NAMALWA (cell line): ENCODE measurements at places on chromosomes 13 and 19.

DNA sequence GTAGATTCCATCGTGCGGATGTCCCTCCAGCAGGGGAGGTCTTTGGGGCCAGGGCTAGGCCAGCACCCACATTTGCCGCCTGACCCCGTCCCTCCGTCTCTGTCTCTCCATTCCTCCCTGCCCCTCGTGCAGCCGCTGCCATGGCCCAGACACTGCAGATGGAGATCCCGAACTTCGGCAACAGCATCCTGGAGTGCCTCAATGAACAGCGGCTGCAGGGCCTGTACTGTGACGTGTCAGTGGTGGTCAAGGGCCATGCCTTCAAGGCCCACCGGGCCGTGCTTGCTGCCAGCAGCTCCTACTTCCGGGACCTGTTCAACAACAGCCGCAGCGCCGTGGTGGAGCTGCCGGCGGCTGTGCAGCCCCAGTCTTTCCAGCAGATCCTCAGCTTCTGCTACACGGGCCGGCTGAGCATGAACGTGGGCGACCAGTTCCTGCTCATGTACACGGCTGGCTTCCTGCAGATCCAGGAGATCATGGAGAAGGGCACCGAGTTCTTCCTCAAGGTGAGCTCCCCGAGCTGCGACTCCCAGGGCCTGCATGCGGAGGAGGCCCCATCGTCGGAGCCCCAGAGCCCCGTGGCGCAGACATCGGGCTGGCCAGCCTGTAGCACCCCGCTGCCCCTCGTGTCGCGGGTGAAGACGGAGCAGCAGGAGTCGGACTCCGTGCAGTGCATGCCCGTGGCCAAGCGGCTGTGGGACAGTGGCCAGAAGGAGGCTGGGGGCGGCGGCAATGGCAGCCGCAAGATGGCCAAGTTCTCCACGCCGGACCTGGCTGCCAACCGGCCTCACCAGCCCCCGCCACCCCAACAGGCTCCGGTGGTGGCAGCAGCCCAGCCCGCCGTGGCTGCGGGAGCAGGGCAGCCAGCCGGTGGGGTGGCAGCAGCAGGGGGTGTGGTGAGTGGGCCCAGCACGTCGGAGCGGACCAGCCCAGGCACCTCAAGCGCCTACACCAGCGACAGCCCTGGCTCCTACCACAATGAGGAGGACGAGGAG, 14.8 kb downstream of the STX10 start:
- DNase-seq = no peak

- no peak for DNase-seq
These were observed 108.6 kb downstream of the MYCBP2 start for GRCh38 chr13:77218274-77218673.

DNA sequence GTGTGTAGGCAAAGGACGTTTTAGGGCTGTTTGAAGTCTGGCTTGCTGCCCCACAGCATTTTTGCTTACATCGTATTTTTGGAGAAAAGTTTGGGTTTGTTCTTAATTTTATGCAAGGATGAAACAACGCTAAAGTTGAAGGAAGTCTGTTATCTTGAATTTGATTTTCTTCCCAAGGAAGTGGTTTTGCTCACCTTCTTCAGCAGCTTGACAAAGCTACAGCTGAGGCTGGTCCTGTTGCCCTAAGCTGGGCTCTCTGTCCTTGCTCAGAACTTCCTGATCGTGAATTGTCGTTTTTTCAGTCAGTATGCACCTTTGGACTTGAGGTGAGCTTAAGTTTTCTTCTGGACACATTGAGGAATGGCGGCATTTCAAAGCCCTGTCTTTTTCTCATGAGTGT, 62.1 kb upstream of the GSX1 start:
- DNase-seq = no peak

DNA sequence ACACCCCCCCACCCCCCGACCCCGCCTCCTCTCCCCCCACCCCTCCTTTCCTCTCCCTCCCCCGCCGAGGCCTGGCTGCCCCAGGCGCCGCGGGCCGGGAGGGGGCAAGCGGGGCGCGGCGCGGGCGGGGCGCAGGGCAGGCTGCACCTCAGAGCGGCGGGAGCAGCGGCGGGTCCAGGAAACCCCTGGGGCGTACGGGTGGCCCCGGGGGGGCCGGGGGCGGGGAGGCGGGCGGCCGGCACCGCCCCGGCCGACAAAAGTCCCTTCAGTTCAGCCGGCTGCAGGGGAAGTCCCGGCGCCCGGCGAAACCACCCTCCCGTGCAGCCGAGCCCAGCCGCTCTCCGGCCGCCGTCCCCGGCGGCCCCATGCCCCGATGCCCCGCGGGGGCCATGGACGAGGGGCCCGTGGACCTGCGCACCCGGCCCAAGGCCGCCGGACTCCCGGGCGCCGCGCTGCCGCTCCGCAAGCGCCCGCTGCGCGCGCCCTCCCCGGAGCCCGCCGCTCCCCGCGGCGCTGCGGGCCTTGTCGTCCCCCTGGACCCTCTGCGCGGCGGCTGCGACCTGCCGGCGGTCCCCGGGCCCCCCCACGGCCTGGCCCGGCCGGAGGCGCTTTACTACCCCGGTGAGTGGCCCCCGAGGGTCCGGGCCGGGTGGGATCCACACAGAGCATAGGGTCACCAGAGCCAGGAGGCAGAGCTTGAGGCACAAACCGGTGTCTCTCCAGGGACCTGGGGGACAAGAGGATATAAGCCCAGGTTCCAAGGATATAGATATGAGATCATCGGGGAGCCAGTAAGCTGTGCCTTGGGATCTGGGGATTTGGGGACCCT, at the start of gene BCL3:
Gene BCL3, plus strand, starts transcription at position 283 of the 829 bp plus-strand sequence. Its CDS starts 83 bp downstream, at position 366.
- peak; percentile 69 for DNase-seq

- no peak for DNase-seq
These were observed 4.1 kb downstream of the SWSAP1 start for GRCh38 chr19:11378319-11379189.

DNA sequence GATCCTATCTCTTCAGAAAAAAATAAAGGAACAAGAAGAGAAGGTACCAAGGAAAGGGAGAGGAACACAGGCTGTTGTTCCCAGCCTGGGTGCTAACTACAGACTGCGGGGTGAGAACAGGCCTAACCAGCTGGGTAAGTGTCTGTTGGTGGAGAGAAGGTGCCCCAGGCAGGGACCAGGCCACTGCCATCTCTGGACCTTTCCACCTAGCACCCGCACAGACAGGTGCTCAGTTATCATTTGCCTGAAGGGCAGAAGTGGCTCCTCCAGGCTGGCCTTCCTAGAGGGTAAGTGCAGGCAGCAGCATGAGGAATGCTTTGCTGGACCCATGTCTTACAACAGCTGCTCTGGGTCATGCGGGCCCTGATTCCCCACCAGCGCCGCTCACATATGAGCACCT, 10.1 kb downstream of the DNMT1 start:
- no peak for DNase-seq

- no peak for DNase-seq
These were observed 171.5 kb upstream of the CSNK1A1L start for GRCh38 chr13:37277007-37277406.

GRCh38 chr13:23468811-23469210, 35.3 kb upstream of the SACS start:
- no peak for DNase-seq

DNA sequence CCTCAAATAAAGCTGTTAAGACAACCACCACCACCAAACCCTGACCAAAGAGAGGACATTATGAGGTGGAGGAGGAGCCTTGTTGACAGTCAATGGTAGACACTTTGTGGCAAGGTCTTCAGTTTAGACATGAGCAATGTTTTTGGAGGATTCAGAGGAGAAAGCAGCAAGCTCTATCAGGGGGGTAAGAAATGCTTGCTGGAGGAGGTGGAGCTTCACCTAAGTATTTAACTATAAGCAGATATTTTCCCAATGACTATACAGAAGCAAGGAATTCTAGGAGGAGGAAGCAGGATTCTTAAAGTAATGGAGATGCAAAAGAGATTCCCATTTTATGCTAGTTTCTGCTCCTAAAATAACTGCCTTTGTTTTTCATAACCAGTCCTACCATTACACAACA, 74.2 kb downstream of the TRPC4 start:
- DNase-seq = no peak

GRCh38 chr19:10211061-10211460, 16.3 kb upstream of the DNMT1 start:
- DNase-seq = no peak

DNA sequence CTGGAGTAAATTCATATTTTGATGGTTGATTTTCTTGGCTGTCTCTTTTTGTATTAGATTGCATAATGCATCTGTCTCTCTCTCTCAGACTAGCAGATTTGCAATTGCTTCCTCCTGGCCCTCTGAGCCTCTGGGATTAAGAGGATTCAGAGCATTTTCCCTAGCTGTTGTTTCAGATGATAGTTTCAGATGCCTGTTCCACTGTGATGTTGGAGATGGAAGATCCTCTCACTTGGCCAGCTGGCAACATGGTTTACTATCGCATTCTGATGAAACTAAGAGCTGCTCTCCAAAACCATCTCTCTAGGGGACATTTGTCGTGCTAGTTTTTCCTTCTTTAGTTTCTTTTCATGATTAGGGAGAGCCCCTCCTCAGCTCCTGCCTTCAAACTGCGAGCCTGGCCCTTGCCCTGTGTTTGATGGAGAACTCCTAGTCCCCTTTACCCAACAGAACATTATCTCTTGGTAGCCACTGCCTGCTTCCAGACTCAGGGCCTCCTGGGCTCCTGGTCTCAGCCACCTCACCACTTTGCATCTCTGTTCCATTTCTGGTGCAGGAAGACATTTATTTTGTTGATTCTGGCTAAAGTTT, 244.6 kb downstream of the B3GLCT start:
- no peak for DNase-seq

DNA sequence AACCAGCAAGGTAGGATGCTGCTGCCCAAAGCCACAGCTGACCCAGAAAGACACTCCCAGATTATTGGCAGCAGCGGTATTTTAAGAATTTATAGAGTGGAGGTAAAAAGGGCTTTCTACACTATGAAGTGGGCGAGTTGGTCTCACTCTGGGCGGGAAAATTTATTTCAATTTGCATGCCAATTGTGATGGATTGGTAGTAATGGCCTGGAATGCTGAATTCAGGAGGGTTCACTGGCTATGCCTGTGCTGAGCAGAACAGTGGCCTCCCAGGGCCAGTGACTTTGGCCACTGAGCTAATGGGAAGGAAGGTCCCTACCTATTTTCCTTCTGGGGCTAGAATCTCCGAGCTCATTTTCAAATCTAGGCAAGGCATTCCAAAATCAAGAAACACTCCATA, 243.5 kb downstream of the TSHZ3 start:
- no peak for DNase-seq

GRCh38 chr19:51016798-51017683, 2.5 kb downstream of the KLK10 start:
- DNase-seq = no peak

DNA sequence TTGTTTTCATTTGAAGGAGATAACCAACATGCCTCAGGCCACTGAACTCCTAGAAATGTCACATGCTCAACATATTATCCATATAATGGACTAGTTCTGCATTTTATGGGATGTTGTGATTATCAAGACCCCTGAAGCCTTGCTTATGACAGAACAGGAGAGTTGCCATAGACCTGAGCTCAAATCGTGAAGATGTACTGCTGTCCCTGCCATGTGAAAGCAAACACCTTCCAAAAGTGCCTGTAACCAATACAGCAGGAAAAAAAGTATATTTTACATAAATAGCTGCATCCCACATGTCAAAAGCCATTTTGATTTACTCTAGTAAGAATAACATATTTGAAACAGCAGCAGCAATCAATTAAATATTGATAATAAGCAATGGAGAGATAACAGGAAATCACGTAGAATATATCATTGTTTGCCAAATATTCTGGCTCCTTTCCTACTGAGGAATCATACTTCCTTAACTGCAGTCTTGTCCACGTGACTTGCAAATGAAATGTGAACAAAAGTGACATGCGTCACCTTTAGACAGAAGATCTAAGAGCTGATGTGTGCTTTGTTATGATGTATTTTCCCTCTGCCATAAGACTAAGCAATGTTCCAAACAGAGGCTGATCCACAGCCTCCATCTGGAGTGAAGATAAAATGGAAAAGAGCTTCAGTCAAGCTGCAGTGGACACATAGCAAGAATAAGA, 33.5 kb downstream of the SLC25A30 start:
- no peak for DNase-seq

GRCh38 chr13:45113233-45114224, 6.8 kb upstream of the GTF2F2 start:
- no peak for DNase-seq

GRCh38 chr13:33111414-33112110, 95.3 kb downstream of the KL start:
- no peak for DNase-seq

DNA sequence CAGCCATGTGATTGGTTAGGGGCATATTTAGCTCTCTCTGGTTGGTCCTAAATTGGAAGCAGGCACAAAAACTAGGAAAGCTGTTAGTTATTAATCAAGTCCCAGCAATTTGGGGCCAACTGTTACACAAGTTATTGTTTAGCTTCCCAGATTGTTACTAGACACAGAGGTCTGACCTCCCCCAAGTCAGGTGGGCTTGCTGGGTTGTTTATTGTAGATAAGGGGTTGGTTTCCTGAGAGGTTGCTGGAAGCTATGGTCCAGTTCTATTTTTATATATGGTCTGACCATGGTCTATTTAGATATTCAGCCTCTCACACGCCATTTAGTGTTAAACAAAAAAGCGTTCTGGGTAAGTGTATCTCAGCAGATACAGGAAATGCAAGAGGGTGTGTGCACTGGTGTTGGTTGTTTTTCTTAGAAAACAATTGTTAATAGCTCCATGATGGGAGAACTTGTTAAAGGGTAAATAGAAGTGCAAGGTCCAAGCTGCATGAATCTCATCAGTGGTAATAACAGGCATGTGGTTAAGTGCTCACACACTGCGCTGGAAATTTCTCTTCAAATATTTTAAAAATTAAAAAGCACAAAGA, 150.0 kb downstream of the RAP2A start:
- no peak for DNase-seq

DNA sequence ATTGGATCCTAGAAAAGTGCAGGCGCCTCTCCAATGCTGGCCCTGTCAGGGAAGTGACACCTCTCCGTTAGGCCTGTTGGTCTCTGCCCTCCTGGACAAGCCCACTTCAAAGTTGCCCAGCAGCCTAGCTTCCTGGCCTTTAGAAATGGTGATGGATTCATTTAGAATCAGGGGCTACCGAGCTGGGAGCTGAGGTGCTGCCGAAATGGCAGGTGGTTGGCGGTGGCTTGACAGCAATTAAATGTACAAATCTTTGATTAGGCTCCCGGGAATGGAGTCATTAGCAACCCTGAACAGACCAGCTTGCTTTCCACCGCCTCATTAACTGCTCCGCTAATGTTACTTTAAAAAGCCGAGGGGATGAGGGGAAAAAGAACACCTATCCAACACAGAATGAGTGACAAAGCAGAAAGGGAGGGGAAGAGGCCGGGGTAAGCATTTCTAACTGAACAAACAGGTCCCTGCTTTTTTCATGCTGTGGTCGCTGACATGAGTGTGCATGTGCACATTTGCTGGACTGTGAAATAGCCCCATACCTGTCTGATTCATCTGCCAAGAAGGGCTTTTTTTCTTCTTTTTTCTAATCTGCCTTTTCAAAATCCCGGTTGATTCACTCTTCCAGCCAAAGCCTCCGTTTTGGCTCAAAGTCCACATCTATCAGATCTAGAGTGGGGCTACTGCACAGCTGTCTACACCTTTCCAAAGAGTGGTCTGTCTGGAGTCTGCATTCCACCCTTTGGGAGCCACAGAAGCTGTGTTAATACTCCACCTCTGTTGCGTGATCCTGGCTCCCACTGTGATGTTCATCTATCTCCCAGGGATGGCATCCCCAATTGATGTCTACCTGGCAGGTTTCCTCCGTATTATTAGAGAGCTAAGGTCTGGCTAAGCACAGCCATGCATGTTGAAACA, 431.9 kb downstream of the COG6 start:
- no peak for DNase-seq
